ENCODE measurements at places on chromosomes 16 and 17.

DNA sequence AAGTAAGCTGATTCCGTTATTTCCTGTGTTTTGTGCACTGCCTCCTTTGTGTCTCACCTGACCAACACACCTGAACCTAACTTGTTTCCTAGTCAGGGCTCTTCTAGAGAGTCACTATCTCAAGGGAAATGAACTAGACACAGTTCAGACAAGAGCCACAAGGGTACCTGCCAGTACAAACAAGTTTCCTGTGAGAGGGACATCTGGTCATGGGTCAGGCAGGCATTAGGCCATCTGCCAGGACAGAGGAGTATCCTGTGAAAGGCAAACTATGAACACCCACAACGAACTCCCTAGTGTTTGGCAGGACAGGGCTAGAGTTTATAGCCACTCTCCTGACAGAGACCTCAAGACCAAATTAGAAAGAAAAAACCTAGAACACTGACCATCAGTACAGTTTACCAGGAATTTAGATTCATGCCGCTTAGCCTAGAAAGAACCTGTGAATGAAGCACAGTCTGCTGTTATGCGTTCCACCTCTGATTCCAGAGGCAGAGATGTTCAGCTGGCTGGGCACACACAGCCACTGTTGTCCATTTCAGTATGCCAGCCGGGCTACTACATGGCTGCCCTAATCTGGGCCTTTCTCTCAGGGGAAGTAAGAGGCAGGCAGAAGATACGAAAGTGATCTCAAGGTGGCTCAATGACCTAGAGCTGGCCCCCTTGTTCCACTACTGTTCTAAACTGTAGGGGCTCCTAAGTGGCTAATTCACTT, 20.7 kb upstream of the GLG1 start:
- DNase-seq = no peak

DNA sequence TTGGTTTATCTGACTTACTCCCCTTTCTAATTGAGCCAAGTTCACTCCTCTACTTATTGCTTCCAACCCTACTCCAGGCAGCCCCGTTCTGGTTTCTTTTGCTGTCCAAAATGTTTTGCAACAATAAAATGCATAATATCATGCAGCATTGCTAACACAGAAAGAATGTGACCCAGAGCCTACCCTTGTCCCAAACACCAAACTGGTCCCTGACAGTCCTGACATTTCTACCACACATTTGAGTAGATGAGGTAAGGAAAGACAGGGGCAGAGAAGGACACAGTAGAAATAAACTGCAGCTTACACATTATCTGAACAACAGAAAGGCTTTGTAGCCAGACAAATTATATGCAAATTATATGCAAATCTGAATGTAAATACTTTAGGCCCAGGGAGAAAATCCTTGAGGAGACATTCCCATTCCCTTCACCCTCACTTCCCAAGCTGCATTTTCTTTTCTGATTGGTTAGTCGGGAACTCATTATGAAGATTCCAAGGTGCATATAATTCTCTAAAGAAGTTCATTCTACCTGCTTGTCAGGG, 31.6 kb downstream of the SOX9 start:
- no peak for DNase-seq

- no peak for DNase-seq
Observed at GRCh38 chr17:32627239-32627996, 140.6 kb downstream of the CDK5R1 start.

DNA sequence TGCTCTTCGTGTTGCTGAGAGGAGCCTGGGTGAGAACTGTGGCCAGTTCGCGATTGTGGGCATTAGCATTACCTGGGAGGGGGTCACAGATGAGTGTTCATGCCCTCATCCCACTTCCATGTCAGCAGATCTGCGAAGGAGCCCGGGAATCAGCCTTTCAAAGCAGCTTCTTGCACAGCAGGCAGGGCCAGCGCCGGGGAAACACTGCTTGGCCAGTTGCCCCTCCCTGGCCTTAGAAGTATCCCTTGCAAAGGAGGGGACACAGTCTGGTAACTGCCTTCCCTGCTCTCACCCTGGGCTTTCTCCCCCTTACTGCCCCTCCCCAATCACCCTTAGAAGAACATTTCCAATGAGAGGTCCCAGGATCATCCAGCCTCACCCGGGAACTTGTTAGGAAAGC, 42.8 kb upstream of the FOXF1 start:
- no peak for DNase-seq

GRCh38 chr17:30964876-30965275, 6.0 kb upstream of the RNF135 start:
- DNase-seq = no peak

- DNase-seq = peak; percentile 1
Observed at GRCh38 chr17:73968680-73969079, 234.8 kb upstream of the RPL38 start.

GRCh38 chr17:82177761-82178498, 34.7 kb downstream of the CCDC57 start:
- no peak for DNase-seq

GRCh38 chr17:50139185-50139783, 9.3 kb upstream of the SAMD14 start:
- no peak for DNase-seq

DNA sequence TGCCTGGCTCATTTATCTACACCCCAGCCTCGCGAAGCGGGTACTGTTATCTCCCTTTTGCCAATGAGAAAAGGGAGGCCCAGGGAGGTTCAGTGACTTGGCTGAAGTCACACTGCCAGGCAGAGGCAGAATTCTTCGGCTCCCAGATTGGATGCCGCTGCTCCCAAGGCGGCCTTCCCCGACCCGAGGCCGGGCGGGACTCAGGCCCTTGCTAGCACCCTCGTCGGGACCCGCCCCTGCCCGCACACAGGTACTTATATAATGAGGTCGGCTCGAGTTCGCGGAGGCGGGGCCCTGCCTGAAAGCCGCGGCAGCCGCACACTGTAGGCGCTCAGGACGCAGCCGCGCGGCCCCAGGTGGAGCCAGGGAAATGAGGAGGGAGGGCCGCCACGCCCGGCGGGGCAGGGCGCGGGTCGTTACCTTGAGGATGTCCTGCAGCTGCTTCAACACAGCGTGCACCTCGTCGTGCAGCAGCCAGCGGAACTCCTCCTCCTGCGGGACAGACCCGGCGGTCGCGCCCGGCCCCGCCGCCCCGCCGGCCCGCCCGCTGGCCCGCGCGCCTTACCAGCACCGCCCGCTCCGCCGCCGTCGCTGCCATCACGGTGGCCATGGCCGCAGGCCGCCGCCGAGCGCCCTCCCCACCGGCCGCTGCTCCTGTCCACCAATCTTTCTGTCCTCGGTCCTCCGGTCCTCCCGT, at the start of gene ROGDI:
Gene ROGDI, minus strand, starts transcription at position 672 of the 697 bp plus-strand sequence. Its CDS starts 62 bp downstream, at position 610.
- DNase-seq = peak; percentile 81

- no peak for DNase-seq
Observed at GRCh38 chr17:75959051-75959838, 18.4 kb upstream of the FBF1 start.

- no peak for DNase-seq
Observed at GRCh38 chr16:11315510-11315909, 29.7 kb upstream of the RMI2 start.

GRCh38 chr16:67423611-67424260, 7.2 kb upstream of the HSD11B2 start:
- DNase-seq = no peak

DNA sequence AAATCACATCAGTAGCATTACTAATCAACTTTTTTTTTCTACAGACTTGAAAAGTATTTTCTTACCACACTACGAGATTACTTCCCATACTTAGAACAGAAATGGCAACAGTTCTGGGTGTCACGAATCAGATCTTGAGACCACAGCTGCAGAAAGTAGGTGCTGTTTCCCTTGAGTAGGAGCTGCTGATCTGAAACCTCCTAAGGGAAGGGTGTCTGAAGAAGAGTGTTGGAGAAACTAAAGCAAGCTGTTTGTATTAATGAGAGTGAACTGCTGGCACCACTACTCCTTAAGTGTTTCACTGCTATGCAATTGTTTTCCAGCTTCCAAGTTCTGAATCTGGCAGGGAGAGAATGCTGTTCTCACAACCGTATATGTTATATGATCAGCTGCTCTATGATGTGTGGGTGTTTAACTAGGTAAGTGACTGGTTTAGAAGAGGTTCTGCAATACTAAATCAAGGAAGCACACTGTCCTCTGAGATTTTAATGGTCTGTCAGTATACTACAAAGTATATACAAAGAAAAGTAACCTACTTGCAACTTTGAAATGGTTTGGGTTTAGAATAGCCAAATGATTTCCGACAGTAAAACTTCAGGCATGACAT, 3.3 kb downstream of the ZNF652 start:
- DNase-seq = no peak

- no peak for DNase-seq
Observed at GRCh38 chr16:72560617-72561016, 388.7 kb upstream of the PMFBP1 start.

DNA sequence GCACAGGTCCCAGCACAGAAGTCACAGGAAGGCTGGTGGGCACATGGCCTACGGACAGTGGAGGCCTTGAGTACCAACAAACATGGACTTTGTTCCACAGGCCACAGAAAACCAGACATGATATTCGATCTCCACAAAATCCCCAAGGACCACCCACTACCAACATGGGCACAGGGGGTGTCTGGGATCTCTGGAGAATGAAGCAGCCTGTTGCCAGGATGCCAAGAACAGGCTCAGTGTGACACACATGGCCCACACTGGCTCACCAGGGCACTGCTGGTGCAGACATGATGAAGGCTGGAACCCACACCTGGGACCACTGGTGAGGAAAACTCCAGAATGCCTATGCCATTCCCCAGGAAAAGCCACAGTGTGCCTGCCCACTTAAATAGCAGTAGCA, 120.2 kb downstream of the C16orf78 start:
- no peak for DNase-seq

DNA sequence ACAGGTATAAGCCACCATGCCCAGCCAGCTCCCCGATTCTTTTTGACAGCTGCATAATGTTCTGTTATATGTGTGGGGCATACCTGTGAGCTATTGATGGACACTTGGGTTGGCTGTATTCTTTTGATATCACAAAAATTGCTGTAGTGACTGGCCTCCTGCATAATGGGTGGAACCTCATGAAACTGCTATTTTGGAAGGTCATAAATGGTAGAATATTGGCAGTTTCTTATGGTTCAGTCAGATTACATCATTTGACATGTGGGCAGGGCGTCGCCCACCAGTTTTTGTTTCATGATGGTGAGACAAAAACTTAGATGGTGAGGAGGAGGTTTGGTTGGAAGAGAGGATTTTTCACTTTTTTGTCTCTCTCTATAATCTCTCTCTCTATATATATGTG, 26.7 kb upstream of the POLR3E start:
- no peak for DNase-seq

DNA sequence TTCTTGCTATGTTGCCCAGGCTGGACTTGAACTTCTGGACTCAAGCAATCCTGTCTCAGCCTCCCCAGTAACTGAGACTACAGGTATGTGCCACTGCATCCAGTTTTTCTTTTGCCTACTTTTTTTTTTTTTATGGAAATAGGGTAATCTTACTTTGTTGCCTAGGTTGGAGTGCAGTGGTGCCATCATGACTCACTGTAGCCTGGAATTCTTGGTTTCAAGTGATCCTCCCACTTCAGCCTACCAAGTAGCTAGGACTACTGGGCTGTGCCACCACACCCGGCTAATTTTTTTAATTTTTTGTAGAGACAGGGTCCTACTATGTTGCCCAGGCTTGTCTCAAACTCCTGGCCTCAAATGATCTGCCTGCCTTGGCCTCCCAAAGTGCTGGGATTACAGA, 10.0 kb downstream of the LRRC36 start:
- no peak for DNase-seq

DNA sequence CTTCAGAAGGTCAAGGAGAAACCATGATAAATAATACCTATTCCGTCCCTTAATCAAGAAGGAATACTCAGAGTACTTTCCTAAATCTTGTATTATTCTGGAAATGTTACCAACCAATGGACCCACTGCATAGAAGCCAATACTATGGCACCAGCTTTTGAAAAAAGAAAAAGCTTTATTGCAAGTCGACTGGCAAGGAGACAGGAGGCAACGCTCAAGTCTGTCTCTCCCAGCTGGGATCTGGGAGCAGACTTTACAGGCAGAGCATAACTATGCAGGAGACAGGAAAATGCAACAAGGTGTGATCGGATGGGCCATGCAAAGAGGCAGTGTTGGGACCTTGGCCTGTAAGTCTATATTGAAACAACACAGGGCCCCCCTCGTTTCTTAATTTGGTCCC, 132.4 kb downstream of the CHD9NB start:
- DNase-seq = no peak

- no peak for DNase-seq
Observed at GRCh38 chr17:30812218-30813177, 12.0 kb downstream of the CRLF3 start.

GRCh38 chr16:49843758-49844157, 12.2 kb downstream of the ZNF423 start:
- no peak for DNase-seq

GRCh38 chr16:2857451-2858244, at the start of gene PRSS22:
Gene PRSS22, minus strand, starts transcription at chr16:2858170. Its CDS starts 66 bp downstream, at chr16:2858104.
- no peak for DNase-seq

GRCh38 chr16:66899310-66899944, 19.1 kb downstream of the PDP2 start:
- DNase-seq = no peak

DNA sequence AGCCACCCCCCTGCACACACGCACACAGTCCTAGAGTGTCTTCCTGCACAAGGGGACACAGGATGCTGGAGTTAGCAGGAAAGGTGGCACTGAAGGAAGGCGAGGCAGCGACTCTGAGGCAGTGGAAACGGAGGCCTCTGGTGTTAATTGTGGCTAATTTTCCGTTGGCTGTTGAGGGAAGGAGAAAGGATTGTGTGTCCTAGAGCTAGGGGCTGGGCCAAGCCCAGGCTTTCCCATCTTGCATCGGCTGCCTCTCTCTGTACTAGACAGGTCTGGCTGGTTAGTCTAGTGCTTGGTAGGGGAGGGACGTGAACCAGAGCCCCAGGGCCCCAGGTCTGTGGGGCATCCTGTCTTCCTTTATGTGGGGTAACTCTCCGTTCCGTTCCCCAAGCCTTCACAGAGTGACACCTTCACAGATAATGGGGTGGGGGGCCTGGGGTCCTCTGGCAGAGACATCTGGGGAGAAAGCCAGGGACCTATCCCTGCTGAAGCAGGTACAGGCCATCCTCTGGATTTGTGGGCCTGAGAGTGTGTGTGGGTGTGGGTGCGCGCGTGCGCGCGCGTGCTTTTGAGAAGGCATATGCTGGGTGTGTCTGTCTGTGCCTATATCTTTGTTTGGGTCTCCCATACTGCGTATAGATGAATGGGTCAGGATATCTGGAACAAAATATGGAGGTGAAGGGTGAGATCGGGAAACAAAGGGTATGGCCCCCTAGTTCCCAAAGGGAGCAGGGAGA, at the start of gene CHD3:
Gene CHD3, plus strand, starts transcription at position 606 of the 737 bp plus-strand sequence. CDS start 212 bp downstream, outside the sequence.
- peak; percentile 55 for DNase-seq
